ENCODE measurements at places on chromosomes 11 and 22.

GRCh38 chr11:95279921-95280868 lies 49.2 kb upstream of the SESN3 start:
- DNase-seq = no peak

- DNase-seq = no peak
Observed at GRCh38 chr11:67654225-67654624, 3.7 kb upstream of the ACY3 start.

DNA sequence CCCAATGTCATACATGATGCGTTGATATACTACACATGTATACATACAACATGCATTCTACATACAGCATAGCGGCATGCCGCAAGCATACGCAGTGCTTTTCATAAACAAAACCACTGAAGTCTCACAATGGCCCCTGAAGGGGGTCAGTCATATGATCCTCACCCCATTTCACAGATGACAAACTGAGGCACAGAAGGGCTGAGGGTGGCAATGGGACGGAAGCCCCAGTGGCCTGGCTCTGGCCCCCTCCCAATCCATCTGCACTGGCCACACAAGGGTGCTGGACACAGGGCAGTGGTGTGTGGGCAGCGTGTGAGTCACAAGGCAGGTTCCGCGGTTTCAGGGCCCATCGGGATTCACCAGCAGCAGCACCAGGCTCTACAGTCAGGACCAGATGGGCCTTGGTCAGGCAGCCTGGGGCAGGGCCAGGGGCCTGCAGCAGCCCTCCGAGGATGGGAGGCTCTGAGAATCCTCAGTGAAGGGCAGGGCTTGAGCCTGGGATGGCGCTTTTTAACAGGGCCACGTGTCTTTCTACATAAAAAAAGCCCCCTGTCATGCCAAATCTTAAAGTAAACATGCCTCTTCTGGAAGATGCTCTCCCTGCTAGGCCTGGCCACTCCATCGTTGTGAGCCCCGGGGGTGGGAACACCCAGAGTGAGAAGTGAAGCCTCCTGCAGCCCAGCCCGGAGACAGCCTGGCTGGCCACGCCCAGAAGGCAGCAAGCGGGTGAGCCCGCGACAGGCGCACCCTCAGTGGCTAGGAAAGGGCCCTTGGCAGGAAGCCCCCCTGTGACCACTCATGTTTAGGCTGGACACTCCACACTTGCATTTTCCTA lies 206.5 kb downstream of the CTTN start:
- no peak for DNase-seq

DNA sequence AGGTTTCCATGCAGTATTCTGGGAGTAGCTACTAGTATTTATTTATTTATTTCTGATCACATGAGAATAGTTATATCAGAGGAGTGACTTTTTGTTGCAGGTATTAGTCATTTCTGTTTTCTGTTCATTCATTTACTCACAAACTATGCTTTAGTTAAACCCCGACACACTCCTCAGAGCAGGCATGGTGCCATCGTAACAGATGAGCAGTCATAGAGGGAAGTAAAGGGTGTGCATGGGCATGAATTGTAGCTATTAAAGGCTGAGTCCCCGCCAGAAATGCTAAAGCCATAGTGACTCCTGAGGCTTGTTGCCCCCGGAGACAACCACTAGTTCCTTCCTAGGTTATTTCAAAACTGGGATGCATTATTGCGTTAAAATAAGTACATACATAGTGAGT lies 10.6 kb downstream of the JHY start:
- DNase-seq = no peak

DNA sequence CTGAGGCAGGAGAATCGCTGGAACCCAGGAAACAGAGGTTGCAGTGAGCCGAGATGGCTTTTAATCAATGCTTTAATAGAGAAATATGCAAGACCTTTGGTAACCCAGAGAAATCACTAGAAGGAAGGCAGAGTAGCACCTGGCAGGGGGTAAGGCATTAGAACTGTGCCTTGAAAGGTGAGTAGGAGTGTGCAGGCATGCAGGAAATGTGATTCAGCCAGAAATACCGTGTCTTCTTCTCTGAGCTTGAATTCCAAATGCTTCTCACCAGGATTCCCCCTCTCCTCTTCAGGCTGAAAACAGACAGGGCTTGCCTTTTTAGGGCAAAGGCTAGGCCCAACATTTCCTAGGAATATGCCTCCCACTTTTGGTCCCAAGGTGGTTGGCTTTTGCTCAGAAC lies 51.0 kb downstream of the OR4D9 start:
- DNase-seq = no peak

DNA sequence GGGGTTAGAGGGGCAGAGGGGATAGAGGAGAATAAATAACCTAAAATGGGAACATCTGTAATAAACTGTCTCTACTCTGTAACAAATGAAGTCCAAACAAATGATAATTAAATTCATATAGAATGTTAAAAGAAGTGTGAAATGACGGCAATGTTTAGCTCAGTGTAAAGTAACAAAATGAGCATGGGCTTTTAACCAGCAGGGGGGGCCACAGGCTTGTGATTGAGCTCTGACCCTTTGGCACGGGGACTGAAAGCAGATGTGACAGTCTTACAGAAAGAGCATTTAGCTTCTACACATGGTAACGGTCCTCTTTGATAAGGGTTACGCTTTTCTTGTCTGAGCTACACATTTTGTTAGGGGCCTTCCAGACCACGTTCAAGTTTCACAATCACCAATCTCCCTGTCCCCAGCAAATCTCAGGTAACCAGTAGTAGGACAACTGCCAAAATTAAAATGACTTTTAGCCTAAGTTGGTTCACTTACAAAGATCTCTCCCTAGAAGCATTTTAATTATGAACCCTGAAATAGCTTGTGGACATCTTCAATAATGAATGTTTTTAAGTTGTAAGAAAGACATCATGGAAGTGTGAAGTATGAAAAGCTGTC lies 262.5 kb downstream of the DCDC1 start:
- DNase-seq = peak; percentile 64

GRCh38 chr11:117146521-117146920 lies 2.4 kb downstream of the PAFAH1B2 start:
- DNase-seq = no peak

- peak; percentile 71 for DNase-seq
Observed at GRCh38 chr11:30016588-30017363, at the start of gene KCNA4. TSS of gene KCNA4 (minus strand) at chr11:30017030. CDS start at chr11:30012678, 4,352 bp downstream.

- no peak for DNase-seq
Observed at GRCh38 chr11:65493367-65494176, 5.3 kb upstream of the MALAT1 start.

DNA sequence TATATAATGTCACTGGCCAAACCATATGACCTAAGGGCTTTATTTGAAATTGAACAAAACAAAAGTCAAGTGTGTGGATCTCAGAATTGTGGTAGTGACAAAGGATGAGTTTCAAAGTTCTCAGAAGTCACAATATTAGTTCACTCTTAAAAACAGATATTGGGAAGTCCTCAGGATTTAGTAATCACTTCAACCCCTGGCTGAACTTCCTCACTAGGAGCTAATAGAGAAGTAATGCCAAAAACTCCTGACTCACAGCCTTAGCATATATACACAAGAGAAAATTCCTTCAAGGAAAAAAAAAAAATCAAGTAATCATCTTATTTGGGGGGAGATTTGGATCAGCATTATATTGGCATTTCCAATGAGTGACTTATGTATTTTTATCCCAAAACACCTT lies 75.6 kb upstream of the APOA1 start:
- DNase-seq = no peak

- no peak for DNase-seq
Observed at GRCh38 chr11:1422481-1422880, 32.7 kb downstream of the BRSK2 start.

DNA sequence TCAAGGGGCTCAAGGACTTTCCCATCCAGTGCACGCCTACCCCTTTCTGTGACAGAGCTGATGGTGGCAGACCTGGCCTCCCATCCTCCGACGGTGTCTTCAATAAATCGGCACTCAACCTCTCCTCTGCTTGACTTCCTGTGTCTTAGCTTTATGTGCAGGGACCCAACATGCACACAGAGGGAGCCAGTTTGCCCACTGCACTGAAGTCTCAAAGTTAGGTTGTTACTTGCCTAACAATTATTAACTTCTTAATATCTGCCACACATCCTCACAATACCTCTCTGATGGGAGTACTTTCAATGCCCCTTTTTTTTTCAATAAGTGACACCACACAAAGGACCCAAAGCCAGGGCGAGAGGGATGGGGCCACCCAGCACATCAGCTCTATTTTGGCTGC lies 3.6 kb downstream of the IZUMO1R start:
- DNase-seq = no peak

GRCh38 chr11:121886005-121886734 lies 229.8 kb downstream of the BLID start:
- DNase-seq = no peak

- DNase-seq = no peak
Observed at GRCh38 chr11:96229354-96229977, 113.5 kb downstream of the MAML2 start.

GRCh38 chr11:108177570-108177969 lies 44.9 kb downstream of the NPAT start:
- no peak for DNase-seq

DNA sequence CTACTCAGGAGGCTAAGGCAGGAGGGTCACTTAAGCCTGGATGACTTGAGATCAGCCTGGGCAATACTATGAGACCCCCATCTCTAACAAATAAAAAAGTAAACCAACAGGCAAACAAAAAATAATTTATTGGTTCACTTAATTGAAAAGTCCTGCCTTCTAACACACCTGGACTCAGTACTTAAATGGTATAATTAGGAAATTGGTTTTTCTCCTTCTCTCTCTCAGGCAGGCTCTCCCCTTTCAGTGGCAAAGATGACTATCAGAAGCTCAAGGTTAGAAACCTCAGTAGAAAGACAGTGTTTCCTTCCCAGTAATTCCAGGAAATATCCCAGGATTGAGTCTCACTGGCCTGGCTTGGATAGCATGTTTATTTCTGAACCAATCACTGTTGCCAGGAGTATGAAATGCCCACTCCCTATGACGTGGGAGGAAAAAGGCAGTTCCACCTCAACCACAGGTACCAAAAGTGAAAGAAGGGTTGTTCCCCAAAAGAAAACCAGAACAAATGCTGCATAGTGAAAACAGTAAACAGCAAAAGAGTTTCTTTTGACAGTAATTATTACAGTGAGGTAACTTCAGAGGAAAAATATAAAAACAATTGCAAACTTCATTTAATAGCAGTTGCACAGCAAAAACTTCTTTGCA lies 56.3 kb upstream of the SOX6 start:
- no peak for DNase-seq

DNA sequence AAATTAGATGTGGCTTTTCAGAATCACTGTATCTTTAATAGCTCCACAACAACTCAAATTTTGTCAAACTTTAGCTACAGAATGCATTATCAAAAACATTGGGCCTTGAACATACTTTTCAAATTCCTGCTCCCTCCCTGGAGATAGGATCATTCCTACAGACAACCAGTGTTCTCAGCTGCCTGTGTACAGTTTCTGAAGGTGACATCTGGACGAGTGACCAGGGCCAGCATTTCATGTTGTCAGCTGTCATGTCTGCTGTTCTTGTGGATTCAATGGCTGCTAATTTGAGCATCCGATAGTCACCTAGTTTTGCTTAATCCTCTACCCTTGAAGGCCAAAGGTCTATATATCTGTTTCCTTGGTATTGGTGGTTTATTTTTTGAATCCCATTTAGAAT lies 188.2 kb downstream of the DBX1 start:
- DNase-seq = no peak

GRCh38 chr11:3367221-3367620 lies 11.7 kb downstream of the ZNF195 start:
- DNase-seq = no peak

All from HEK293T (cell line).